ENCODE measurements at places on chromosomes 11 and 22.

GRCh38 chr22:45083659-45084305 lies 74.0 kb upstream of the PHF21B start:
- no peak for DNase-seq

DNA sequence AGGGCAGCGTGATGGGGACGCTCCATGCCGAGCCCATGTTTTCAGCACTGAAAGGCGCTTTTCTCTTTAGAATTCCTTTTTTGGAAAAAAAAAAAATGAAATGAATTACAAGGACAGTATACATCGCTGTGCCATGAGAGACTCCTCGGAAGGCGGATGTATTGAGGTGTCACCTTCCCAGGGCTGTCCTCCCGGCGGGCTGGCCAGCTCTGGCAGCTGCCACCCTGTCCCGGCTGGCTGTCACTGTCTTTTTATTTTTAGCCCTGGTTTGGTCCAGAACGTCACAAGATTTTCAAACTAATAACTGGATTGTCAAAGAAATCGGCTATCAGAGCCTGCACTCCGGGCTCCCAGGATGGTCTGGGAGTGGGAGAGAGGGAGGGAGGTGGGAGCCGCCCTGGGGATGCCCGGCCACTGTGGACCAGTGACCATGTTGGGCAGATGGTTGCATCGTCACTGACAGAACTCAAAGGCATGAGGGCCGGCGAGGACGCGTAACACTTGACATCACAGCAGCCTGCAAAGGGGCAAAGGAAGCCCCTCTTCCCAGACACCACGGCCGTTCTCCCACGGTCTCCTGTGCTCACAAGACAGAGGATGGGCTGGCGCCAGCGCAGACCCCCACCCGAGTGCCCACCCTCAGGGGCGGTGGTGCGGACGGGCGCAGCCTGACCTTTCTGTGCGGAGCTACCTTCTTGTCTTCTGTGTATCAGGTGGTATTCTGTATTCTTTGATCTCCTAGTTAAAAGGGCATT lies 392.9 kb downstream of the TBC1D22A start:
- no peak for DNase-seq

DNA sequence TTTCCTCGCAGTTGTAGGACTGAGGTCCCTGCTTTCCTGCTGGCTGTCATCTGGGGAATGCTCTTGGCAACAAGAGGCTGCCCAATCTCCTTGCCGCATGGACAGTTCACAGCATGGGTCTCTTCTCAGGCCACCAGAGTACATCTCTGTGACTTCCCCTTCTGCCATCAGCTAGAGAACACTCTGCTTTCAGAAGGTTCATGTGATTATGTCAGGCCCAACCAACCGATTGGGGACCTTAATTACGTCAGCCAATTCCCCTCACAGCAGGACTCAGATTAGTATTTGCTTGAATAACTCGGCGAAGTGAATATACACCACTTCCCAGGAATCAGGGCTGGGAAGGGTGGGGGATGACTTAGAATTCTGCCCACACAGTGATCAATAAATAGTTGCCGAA lies 61.9 kb upstream of the CSNK2A3 start:
- no peak for DNase-seq

GRCh38 chr11:70671083-70671482 lies 272.8 kb downstream of the CTTN start:
- DNase-seq = no peak

GRCh38 chr11:64790205-64791095 lies 12.1 kb upstream of the SF1 start:
- DNase-seq = no peak

DNA sequence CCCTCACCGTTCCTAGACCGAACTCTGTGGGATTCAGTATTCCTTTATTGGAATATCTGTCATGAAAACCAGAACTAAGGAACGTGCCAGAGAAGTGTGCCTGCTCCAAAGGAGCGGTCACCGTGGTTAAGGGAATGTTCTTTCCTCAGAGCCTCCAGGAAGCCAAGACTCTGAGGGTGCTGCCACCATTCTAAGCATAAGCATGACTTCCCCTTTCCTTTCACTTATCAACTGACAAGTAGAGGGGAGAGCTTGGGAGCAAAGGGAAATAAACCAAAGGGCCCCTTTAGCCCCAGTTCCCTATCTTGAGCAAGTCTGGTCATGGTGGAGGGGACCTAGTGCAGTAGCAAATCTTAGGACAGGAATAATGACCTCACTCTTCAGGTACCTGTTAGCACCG lies 26.8 kb downstream of the CTR9 start:
- no peak for DNase-seq

- no peak for DNase-seq
Measured at GRCh38 chr11:26622181-26622580, 50.1 kb upstream of the MUC15 start.

- DNase-seq = no peak
Measured at GRCh38 chr11:46050003-46050461, 71.2 kb downstream of the PHF21A start.

- no peak for DNase-seq
Measured at GRCh38 chr22:27116312-27117086, 459.1 kb downstream of the MIAT start.

GRCh38 chr11:11312738-11313137 lies 40.3 kb downstream of the CSNK2A3 start:
- no peak for DNase-seq

GRCh38 chr22:30327864-30328345 lies 1.2 kb upstream of the TBC1D10A start:
- DNase-seq = no peak

DNA sequence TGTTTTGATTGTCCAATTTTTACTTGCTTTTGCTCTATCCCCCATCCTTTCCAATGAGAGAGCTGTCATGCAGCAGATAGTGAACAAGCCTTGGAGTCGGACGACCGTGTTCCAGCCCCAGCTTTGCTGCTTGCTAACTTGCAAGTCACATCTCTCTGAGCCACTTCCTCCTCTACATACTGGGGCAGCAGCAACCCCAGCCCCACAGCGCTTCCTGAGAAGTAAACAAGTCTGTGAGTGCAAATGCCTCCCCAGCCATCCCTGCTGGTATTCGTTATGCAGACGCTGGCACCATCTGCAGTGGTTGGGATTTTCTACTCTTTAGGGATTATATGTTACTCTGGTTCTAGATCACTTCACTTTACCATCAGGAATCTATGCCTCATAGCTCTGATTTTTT lies 35.0 kb downstream of the TPBGL start:
- peak; percentile 39 for DNase-seq

DNA sequence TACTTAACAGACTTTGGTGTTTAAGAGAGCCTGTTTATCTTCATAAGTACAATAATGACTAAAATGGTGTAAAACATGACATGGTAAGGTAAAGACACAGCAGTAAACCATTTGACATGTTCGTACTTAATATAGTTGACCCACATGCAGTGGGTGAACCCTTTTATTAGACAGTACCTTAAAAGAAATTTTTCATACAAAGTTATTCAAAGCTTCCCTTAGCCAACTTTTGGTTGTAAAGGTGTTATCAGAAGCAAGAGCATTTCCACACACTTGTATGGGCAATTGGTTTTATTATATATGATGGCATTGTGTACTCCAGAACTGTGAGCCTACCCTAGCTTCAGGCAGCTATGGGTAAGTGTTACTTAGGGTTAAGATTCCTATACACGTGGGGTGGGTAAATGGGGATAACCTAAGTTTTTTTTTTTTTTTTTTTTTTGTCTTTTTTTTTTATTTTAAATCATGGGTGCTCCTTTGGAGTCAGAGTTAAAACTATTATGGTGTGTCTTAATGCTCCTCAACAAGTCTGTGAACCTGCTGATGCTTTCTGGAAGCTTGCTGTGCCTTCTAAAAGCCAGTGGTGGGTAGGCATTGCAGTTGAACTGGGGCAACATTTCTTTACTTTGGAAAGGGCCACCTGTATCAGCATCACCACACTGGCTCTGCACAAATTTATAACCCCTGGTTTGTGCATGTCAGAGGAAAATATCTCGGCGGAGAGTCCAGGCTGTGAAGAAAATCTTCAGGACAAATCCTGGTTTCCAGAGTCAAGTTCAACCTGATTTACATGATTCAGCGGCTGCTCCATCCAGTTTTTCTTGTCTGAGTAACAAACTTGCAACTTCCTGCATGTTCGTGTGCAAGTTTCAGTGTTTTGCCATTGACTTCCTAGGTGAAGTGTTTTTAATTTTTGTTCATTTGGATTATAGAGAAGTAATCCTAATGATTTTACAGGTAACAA lies 3.3 kb downstream of the PCF11 start:
- no peak for DNase-seq

- DNase-seq = no peak
Measured at GRCh38 chr11:60059052-60059451, 2.6 kb downstream of the MS4A3 start.

- DNase-seq = no peak
Measured at GRCh38 chr11:118224511-118225188, at the start of gene JAML. JAML (minus strand) TSS chr11:118225011; CDS start chr11:118214866, 10,145 bp downstream.

GRCh38 chr11:31844351-31844750 lies 33.2 kb upstream of the PAX6 start:
- no peak for DNase-seq

DNA sequence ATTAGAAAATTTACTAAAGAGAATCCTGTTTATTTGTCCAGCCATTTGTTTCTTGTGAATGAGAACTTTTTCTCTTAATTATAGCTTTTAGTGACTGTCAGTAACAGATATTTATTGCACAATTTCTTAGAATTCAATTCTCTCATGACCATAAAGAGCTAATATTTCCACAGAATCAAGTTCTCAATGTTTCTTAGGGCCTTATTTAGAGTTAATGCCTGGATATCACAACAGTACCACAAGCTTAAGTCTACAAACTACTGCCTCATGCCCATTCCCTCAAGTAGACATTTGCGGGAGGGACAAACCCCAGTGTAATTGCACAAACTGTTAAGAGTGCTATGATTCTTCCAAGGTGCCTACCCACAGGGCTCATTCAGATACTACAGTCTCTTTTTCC lies 199.7 kb upstream of the POU2AF2 start:
- DNase-seq = no peak

DNA sequence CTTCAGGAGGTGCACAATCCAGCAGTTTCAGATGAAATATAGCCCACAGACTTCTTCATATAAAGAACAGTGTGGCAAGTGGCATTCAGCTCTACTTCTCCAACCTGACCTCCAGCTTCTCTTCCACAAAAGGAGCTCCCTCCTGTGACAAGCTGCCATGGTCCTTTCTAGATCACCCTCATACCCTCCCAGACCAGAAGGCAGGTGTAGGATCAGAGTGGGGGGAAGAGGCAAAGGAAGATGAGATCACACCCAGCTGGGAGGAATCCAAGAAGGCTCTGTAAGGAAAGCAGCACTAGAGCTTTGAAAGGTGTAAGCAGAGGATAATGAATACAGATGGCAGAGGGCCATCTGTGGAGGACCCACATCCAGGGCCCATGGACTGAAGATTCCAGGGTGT lies 7.6 kb downstream of the CLPB start:
- DNase-seq = no peak

- no peak for DNase-seq
Measured at GRCh38 chr11:72981971-72982685, 160.0 kb downstream of the FCHSD2 start.

DNA sequence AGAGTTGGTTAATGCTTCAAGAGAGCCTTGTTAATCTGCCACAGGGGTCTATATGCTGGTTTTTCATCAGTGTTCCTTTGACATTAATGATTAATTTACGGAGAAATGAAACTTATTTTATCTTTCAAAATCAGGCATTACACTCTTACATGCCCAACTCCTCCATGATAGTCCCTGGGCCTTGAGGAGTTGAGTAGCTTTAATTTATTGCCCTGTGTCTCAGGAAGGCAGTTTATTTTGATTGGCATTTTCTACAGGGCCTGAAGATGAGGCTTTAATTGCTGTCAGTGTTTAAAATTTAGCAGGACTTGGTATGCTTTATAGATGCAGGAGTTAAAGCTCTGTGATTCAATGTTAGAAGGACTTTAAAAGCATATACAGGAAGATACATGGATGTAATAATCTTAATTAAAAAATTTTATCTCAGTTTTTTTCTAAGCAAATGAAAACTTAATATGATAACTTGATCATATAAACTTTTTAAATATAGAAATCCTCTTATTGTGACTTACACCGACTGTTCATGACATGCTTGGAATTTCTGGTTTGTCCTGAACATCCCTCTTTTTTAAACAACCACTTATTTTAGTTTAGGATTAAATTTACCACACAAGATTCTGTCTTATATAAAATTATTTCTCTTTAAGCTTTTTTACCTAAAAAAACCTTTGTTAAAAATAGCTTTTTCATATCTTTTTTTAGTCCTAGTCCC lies 12.2 kb downstream of the GLYAT start:
- DNase-seq = no peak

GRCh38 chr11:25899617-25900160 lies 432.2 kb upstream of the ANO3 start:
- DNase-seq = no peak

DNA sequence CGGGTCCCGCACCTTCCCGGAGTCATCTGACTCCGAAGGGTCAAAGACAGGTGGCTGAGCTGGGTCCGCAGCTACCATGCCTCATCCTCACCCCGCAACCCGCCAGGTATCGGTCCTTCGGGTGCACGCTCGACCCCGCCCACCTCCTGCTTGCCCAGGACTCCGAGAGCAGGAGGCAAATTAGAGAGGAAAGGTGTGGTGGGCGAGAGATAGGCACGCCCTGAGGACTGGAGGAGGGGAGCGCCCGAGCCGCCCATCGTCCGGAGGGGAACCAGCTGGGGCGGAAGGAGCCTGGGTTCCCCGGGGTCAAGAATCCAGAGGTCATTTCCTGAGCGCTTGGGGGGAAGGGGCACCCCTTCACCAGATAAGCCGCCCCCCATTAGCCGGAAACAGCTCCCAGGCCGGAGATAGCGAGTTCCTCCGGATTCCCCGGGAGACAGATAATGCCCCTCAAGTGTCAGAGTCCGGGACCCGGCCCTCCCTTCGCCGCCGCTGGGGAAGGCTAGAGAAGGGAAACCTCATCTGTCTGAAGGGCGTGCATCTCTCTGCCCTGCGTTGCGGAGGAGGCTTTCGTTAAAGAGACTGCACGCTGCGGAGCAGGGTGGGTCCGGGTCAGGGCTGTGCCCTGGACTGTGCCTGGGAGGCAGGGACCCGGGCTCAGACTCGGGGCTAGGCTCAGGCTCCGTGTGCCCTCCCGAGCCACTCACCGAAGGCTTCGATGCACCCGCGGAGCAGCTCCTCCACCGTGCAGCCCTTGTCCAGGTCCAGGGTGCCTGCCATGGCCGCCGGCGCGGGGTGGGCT lies 1.7 kb downstream of the RASGRP2 start:
- DNase-seq = no peak

DNA sequence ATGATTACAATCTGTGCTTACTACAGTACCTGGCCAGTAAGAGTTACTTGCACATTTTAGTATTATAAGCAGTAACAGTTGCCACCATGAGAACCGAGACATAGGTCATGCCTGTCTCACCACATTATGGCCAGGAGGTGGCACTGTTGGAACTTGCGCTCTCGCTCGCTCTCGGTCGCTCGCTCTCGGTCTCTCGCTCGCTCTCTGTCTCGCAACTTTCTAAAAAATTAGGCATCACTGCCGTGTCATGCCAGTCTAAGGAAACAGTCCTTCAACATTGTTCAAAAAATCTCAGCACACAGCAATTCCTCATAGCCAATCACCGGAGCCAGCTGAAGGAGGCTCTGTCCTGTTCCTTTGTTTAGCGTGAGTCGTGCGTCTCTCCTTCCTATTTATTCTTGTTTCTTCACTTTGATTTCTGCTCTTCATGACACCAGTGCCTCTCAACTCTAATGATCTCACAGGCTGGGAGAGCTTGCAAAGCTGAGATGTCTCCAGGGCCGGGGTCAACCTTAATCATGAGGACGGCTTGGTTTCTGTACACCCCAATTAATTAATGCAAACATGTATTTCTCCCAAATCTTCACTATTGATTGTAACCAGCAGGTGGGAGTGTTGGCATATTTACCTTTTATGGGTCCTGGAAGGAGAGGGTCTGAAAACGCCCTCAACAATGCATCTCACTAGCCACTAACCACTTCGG lies 6.3 kb upstream of the ADAMTS8 start:
- peak; percentile 89 for DNase-seq

- no peak for DNase-seq
Measured at GRCh38 chr11:9853929-9854552, 190.2 kb downstream of the SWAP70 start.

Measured in midbrain (tissue), 1 donor.